ENCODE measurements at places on chromosomes 4 and X.

GRCh38 chrX:66009231-66009845, 30.5 kb downstream of the VSIG4 start:
- DNase-seq = no peak

GRCh38 chr4:180512801-180513475, 1730.3 kb upstream of the TENM3 start:
- DNase-seq = no peak

GRCh38 chr4:40912460-40913184, 162.9 kb downstream of the NSUN7 start:
- DNase-seq = no peak

GRCh38 chr4:110540982-110541451, 65.1 kb downstream of the ENPEP start:
- no peak for DNase-seq

- no peak for DNase-seq
These were observed 42.2 kb upstream of the SMIM10 start for GRCh38 chrX:134948333-134949241.

DNA sequence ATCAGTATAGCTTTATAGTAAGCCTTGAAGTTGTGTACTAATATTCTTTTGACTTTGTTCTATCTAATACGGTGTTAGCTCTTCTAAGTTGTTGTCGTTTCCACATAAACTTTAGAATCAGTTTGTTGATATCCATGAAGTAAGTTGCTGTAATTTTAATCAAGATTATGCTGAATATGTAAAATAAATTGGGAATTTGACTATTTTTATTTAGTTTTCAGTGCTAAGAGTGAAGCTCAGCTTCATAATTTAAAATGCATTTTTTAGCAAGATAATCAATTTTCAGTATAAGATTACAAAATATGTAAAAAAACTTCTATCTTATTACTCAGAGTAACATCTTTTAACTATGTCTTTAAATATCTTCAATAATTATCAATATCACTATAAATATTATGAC, 1374.8 kb downstream of the PCDH7 start:
- DNase-seq = no peak

- DNase-seq = no peak
These were observed 180.4 kb downstream of the MAML3 start for GRCh38 chr4:139973616-139974015.

GRCh38 chr4:173332021-173332487, 2.1 kb downstream of the HMGB2 start:
- DNase-seq = no peak

DNA sequence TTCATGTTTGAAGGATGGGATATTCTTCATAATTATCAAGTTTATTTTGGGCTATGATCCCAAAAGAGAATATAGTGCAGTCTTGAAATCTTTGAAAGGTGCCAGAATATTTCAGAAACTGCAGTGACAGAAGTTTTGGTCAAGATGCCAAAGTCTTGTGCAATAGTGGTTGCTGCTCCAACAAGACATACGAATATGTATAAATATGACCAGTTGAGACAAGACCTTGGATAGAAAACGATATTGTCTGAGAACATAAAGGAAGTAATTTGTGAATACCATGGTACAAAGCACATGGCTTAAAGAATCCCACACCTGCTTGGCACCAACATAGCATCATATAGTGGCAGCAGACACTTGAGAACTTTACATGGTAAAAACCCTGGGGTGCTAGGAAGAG, 48.6 kb upstream of the AMELX start:
- DNase-seq = no peak

GRCh38 chr4:87525636-87526295, 3.4 kb downstream of the SPARCL1 start:
- no peak for DNase-seq

GRCh38 chrX:7109049-7109531, 38.4 kb upstream of the STS start:
- DNase-seq = no peak

DNA sequence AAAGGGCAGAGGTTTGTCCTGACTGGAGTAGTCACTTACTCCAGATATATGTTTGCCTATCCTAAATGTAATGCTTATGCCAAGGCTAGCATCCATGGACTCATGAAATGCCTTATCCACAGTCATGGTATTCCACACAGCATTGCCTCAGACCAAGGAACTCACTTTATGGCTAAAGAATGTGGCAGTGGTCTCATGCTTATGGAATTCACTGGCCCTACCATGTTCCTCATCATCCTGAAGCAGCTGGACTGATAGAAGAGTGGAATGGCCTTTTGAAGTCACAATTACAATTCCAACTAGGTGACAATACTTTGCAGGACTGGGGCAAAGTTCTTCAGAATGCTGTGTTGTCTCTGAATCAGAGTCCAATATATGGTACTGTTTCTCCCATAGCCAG, 1014.8 kb downstream of the RAPGEF2 start:
- DNase-seq = no peak

DNA sequence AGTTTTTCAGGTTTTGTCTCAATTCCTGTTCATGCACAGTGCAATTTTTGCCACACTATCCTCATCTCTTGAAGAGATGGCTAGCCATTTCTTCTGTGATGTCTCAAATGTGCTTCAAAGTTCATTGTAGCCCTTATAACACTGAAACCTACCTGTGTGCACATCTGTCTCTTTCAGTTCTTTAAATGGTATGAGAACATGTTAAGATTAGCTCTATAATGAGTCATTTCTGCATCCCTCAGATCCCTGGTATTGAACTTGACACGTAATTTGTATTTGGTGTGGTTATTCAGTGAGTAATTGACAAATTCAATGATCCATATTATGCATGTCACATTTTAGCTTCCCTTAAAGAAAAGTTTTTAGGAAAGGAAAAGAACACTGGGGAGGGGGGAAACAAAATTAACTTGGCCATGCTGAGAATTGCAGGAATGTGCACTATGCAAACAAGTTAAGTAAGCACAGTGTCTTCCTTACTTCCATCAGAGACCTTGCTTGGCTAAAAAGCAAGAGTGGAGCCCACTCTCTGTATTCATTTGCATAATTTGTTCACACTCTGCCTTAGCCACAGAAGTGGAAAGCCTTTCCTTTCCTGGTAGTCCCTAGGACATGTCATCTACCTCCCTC, 659.8 kb upstream of the MAGEB2 start:
- no peak for DNase-seq

GRCh38 chr4:104138116-104138515, 356.6 kb downstream of the CXXC4 start:
- no peak for DNase-seq

DNA sequence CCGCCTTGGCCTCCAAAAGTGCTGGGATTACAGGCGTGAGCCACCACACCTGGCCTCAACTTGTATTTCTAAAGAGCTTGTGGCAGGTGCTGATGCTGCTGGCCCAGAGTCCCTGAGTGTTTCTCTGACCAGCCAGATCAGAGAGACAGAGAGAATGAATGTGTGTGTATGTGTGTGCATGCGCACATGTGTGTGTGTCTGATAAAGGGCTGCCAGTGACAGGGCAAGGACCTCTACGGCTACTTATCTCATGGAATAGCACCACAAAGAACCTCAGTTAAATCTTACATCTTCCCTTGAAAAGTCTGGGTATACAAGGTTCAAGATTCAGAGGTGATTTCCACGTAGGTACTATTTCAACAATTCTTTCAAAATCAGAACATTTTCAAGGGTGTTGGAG, 86.0 kb downstream of the SCD5 start:
- no peak for DNase-seq

DNA sequence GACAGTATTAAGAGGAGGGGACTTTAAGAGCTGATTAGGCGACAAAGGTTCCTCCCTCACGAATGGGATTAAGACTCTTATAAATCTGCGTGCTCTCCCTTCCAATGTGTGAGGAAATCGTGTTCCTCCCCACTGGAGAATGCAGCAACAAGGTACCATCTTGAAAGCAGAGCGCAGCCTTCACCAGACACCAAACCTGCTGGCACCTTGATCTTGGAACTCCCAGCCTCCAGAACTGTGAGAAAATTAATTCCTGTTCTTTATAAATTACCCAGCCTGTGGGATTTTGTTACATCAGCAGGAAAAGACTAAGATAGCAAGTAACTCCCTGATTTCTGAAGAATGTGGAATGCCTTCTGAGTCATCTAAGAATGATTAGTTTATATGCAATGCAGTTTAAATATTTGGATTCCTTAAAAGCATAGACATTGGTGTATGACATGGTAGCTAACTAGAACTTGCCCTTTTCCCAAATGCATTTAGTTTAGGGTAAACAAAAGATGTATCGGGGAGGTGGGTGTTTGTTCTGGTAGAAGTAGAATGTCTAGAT, 86.1 kb downstream of the USP46 start:
- DNase-seq = no peak

DNA sequence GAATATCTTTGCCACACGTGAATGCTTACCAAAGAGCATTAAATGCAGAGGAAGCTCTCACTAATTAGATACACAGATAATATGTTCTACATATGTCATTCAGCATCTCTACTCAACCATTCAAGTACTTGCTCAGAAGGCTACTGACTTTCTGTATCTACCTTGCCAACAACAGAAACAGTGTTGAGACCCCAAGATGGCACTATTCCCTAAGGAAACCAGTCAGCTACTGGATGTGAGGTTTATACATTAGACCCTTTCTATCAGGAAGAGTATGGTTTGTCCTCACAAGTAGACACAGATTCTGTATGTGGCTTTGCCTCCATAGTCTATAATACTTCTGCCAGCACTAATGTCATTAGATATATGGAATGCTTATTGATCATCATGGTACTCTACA, 443.9 kb upstream of the INTU start:
- DNase-seq = no peak

- no peak for DNase-seq
These were observed 125.1 kb downstream of the PDS5A start for GRCh38 chr4:39852636-39853035.

GRCh38 chr4:41428601-41429279, 109.2 kb upstream of the LIMCH1 start:
- DNase-seq = no peak

GRCh38 chrX:11944501-11944900, 186.5 kb downstream of the MSL3 start:
- DNase-seq = no peak

- no peak for DNase-seq
These were observed 19.3 kb downstream of the RASSF6 start for GRCh38 chr4:73600954-73601353.

DNA sequence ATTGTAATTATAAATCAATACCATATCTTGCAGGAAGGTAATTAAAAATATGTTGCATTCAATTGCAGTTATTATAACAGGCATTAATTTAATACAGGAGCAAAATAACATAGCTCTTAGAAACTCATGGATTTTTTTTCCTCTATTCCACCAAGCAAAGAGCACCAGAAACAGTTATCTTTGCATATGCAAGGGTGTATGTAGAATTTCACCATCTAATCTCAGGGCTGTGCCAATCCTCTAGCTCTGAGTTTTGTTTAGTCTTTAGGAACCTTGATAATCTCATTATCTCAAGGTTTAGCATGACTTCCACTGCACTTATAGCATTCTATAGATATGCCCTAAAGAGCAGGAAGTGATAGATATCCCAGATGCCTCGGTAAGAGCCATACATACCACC, 197.5 kb downstream of the VEGFC start:
- DNase-seq = no peak

DNA sequence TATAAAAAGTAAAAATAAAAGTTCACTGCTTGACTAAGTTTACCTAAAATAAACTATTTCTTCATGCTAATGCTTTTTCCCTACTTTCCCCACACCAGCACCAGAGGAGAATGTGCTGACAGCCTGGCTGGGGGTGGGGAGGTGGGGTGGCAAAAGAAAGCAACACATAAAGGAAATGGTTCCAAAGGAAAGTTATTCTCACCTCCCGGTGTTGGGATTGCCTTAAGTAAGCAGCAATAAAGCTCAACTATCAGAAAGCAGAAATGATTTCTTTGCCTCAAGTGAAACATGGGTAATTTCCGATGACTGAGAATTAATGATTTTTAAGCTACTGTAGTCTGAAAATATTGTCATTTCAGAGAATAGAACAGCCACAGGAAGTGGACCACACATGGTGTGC, 84.5 kb upstream of the DKK2 start:
- DNase-seq = no peak

GRCh38 chr4:24763631-24764297, 31.6 kb upstream of the SOD3 start:
- DNase-seq = no peak

DNA sequence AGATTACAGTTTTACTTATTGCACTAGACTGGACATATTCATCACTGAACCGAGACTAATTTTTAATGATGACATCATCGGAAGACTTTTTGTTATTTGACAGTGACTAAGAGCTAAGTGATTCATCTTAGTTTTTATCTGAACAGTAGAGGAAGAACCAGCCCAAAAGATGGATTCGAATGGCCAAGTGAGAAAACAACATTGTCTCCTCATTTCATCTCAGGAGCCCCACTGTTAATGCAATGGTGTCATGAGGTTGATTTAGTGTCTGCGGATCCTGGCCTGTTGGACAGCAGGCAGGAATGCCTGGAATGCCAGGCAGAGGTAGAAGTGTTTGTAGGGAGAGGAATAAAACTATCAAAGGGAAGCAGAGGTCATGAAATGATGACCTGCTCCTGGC, 37.8 kb upstream of the HPF1 start:
- no peak for DNase-seq

DNA sequence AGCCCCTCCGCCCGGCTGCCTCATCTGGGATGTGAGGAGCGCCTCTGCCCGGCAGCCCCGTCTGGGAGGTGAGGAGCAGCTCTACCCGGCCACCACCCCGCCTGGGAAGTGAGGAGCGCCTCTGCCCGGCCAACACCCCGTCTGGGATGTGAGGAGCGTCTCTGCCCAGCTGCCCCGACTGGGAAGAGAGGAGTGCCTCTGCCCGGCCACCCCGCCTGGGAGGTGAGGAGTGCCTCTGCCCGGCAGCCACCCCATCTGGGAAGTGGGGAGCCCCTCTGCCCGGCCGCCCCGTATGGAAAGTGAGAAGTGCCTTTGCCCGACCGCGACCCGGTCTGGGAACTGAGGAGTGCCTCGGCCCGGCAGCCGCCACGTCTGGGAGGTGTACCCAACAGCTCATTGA, 74.3 kb upstream of the TNIP3 start:
- no peak for DNase-seq

- no peak for DNase-seq
These were observed 56.9 kb upstream of the CXCL8 start for GRCh38 chr4:73683456-73683855.

Data from C1 segment of cervical spinal cord (tissue), 14 donors.